ENCODE measurements at places on chromosomes 7 and 10.
A peak's percentile ranks its signal among the peaks of the same experiment; 100 is the strongest.

DNA sequence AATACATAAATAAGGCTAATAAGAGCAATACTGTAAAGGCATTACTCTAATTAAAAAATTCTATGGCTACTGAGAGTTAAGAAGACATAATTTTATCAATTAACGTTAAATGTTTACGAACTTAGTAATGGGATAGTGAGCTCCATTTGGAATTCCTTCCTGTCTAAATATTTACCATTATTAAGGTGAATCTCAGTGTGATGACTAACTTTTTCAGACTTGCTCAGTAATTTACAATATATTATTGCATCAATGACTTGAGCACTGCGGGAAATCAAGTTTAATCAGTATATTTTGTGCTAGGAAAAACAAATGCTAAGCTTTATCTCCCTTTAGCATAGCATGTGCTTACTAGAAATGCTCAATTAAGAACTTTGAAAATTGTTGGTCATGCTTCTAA is 282.5 kb upstream of the TEX47 start:
- no peak for DNase-seq

GRCh38 chr7:44995555-44996493 is 4.2 kb upstream of the CCM2 start:
- no peak for DNase-seq

GRCh38 chr10:22245567-22245966 is 27.8 kb upstream of the EBLN1 start:
- no peak for DNase-seq

DNA sequence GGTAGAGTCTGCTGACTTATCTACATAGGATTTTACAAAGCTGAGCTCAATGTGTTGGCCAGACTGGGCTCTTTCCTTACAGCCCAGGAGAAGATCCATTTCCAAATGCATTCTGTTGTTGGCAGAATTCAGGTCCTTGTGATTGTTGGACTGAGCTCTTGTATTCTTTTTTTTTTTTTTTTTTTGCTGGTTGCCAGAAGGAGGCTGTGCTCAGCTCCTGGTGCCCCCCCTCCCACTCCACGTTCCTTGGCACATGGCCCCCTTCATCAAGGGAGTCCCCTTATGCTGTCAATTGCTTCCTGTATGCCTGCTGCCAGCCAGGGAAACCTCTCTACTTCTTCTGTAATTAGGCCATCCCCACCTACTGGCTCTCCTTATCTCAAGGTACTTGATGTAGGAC is 518.1 kb upstream of the AKR1E2 start:
- no peak for DNase-seq

DNA sequence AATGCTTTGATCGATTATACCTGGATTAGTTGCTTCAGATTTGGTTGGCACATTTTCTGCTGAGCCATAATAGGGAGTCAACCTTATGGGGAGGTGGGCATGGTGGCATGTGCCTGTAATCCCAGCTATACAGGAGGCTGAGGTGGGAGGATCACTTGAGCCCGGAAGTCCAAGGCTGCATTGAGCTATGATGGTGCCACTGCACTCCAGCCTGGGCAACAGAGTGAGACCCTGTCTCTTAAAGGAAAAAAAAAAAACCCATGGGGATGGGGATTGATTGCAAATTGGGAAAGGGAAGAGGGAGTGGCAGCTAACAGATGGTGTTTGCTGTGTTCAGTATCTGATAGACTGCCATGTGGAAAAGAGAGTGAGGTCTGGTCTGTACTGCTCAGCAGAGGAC is 11.1 kb downstream of the STK17A start:
- DNase-seq: no peak

GRCh38 chr10:63631991-63632390 is 110.8 kb downstream of the REEP3 start:
- no peak for DNase-seq

DNA sequence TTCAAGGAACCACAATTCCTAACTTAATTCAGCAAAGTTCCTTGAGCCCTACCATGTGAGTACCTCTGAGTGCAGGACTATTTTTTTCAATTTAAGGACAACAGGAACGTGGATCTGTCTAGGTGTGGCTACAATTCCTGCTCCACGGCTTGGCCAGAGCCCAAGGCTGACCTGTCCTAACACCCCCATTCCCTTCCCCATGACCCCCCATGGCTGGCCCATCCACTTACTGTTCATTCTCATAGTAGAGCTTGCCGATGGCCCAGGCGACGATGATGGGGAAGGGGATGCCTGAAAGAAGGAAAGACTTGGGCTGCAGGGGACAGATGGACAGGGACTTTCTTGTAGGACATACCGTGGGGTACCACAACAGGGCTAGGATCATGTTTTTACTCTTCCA is 20.3 kb downstream of the CRHR2 start:
- no peak for DNase-seq

DNA sequence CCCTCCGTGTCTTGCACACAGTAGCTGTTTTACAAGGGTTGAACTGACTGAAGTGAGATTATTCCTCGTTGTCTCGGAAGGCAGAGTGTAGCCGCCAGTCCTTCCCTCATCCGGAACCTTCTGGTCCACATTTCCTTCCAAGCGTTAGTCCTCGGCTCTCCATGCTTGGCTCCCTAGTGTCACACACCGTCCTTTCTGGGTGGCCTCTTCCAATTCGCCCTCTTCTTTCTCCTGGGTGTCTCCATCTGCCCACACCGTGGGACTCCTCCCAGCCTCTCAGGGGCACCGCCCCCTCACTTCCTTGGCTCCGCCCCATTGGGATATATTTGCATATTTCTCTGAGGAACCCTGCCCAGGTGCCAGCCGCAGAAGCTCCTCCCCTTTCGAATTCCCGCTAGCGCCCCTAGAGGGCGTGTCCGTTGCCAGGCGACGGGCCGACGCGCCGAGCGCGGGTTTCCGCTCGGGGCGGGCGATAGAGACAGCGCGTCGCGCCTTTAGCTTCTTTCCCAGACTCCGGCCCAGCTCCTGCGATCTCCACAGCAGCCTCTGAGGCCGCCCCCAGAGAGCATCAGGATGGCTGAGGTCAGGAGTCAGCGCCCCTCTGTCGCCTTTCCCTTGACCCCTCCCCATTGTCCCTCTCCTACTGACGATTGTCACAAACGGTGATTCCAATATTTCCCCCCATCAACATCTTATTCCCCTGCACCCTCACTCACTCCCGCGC is at the start of gene CFAP58:
TSS of gene CFAP58 (plus strand) at position 509 of the 724 bp plus-strand sequence. CDS start at position 574, 65 bp downstream.
- peak; percentile 87 for DNase-seq

DNA sequence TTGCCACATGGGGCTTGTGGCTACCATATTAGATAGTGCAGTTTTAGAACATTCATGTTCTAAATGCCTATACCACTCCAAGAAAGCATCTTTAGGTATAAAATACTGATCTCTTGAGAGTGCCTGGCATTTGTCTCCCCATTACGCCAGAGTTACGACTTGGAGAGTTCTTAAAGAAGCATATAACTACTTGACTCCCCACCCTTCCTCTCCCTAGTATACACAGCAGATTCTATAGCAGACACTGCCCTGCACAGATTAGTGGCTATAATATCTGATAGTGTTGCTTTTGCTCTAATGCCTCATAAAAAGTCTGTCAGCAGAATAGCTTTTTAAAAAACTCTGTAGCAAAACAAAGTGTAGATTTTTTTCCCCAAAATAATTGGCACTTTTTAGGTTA is 90.8 kb downstream of the ZMYND11 start:
- no peak for DNase-seq

DNA sequence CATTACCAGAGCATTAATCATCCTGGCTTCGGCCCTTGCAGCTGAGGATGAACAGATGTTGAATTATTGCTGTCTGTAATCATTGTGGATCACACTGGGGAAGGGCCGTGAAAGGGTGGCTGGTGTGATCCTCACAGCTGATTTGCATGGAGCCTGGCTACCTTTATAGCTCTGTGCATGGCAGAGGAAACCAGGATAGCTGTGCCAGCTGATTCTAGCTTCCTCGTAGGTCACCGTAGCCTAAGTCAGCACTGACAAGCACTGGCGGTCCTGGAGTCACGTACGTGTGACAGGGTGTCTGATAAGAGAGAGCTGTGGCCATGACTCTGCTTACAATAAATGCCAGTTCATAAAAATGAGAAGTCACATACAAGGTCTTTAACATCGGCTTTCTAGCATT is 76.5 kb downstream of the INSYN2A start:
- no peak for DNase-seq

- no peak for DNase-seq
Observed at GRCh38 chr10:22560096-22560912, 154.1 kb downstream of the PIP4K2A start.

- DNase-seq: no peak
Observed at GRCh38 chr7:132446666-132447278, 129.5 kb downstream of the PLXNA4 start.

DNA sequence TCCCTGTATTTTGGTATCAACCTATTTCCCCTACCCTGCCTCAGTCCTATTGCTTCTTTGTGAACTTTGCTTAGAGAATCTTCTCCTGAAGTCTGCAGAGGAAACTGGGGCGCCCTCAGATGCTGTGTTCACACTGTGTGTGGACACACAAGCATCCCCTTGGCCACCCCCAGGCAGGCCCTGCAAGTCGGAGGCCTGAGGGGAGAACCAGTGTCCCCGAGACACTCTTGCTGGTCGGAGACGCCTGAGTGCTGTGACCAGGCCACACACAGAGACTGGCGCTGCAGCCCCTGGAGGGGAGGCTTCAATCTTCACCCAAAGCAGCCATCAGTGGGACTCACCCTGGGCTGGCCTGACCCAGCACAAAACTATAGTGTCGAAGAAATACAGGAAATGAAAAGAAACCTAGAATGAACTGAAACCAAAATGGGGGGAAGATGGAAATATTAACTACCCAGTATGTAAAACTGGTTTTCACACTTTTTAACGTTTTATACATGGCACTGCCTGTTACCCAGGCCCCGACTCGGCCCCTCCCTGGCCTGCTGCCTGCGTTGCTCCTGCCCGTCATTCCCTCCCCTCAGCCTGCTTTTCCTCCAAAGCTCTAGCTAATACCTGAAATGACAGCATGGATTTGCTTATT is 48.4 kb upstream of the FAM20C start:
- no peak for DNase-seq

DNA sequence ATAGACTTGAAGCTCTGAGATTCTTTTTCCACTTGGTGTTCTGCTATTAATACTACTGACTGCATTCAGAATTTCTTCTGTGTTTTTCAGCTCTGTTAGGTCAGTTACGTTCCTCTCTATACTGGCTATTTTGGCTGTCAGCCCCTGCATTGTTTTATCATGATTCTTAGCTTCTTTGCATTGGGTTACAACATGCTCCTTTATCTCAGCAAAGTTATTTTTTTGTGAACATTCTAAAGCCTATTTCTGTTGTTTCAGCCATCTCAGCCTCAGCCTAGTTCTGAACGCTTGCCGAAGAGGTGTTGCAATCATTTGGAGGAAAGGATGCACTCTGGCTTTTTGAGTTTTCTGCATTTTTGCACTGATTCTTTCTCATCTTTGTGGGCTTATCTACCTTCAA is 201.5 kb upstream of the GNAI1 start:
- no peak for DNase-seq

DNA sequence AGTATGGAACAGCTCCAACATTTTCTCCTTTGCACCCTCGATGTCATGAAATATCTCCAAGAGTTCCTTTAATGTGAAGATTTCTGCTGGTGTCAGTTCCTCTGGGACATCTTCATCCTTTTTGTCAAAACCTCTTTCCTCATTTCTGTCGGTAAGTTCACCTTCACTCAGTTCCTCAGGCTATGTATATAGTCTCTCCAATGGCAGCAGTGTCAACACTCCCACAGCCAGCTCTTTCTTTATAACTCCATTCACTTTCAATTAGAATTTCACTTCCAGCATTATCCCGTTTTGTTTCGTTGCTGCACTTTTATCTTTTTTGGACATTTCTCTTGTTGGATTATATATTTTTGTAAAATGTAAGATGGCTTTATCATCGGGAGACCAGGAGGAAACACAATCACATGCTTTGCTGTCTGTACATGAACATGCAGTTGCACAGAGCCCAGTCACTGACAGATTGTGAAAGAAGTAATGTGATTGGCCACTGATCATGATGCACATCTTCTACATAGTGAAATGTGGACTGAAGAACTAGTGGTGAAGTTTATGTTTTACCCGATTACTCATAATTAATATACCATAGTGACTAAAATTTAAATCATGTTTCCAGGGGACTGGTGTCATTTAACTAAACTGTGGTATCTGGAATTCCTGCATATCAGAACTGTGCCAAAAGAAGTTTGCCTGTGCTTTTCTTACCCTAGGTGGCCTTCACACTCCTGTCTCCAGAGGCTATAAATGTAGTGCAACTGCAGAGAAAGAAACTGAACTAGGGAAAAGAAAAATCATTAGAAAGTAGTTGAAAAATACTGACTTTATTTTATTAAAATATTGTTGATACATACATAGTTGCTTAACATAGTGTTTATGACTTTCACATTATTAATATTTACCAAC is 289.6 kb downstream of the PPP1R3A start:
- no peak for DNase-seq

GRCh38 chr7:144023171-144023827 is 23.2 kb downstream of the OR6B1 start:
- DNase-seq: no peak

- no peak for DNase-seq
Observed at GRCh38 chr7:127865466-127865865, 165.8 kb downstream of the LRRC4 start.

- DNase-seq: no peak
Observed at GRCh38 chr7:51666266-51666665, 349.7 kb upstream of the COBL start.

DNA sequence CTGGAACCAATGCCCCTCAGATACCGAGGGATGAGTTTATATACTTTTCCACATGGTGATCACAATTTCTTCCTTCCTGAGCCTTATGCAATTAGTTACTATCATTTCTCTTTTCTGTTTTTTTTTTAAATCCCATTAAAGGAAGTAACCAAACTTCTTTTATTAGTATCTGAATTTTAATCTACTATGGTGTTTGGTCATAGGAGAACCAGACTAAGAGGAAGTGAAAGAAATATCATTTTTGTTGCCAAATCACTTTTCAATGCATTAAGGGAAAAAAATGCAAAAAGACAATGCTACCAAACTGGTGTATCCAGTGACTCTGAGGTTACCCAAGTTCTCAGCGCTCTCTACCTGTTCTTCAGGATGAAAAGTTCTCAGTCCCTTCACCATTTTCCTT is 167.7 kb downstream of the NXPH1 start:
- DNase-seq: no peak

DNA sequence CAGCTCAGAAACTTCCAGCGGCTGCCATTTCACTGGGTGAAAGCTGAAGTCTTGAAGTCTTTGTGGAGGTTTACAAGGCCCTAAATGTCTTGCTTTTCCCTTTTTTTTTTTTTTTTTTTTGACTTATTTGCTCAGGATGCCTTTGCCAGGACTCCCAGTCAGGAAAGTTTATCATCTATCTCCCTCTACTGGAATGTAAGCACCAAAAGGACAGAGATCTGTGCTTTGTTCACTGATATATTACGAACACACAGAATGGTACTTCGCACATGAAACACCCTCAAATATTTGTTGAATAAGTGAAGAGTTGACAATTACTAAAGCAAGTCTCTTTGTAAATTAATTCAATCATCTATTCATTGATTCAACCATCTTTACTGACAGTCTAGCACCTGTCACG is 23.2 kb downstream of the ABCB4 start:
- no peak for DNase-seq

GRCh38 chr10:31099664-31100063 is 68.0 kb upstream of the ZNF438 start:
- peak; percentile 57 for DNase-seq

GRCh38 chr7:3146571-3147226 is 103.0 kb upstream of the CARD11 start:
- no peak for DNase-seq

- DNase-seq: no peak
Observed at GRCh38 chr7:3117081-3117480, 73.4 kb upstream of the CARD11 start.
